Right hindlimb (tissue), 1 donor: ENCODE measurements at places on chromosomes 4 and X.
A peak's percentile ranks its signal among the peaks of the same experiment; 100 is the strongest.

GRCh38 chrX:21885568-21885967 is 29.8 kb downstream of the YY2 start:
- DNase-seq, result no peak

- DNase-seq, result no peak
These were observed 543.1 kb downstream of the GBA3 start for GRCh38 chr4:23235628-23236390.

DNA sequence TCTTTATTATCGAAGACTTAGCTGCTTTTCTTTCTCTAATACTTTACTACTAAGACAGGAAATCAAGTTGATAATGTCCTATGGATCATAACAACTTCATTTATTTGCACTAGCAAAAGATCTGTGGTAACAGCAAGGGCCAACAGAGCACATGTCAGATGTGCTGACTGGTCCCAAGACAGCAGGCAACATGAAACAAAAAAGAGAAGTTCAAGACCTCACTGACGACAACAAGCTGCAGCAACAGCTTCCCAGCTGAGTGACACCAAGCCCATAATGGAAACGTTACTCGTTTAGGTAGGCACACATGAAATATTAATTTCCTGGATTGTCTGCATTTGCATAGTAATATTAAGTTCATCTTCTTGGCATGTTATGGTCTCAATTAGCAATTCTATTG is 126.9 kb downstream of the UNC5C start:
- DNase-seq, result no peak

DNA sequence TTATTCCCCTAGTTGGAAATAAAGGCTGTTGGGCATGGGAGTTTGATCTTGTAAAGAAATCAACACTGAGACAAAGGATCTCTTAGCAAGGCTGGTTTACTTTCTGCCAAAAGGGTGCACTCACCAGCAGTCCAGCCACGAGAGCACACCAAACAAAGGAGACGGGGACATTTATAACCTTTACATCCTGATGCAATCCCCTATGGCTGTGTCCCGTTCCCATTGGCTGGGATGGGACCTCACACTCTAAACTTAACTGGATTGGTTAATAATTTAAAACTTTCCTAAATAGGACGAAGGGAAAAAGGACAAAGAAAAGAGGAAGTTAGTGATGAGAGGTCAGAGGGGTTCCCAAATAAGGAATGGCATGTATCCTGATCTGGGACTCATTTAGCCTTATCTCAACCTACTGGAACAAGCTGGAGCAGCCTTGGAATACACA is 17.9 kb downstream of the METAP1 start:
- no peak for DNase-seq

GRCh38 chr4:107945809-107946208 is 14.5 kb downstream of the CYP2U1 start:
- DNase-seq, result no peak

DNA sequence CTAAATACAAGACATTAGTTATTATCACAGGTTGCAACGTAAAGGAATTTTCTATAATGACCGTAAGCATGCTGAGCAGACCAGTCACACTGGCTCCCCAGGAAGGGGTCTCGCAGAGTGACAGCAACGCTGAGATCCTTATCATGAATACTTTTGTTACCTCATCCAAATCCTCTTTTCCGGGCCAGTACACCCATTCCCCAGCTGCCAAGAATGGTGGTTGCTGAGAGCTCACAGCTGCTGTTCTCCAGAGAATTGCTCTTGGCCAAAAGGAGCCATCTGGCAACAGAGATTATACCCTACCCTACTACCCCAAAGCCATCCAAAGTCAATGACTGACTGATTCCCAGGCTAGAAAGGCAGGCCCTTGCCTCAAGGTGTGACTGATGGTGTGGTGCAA is 91.6 kb downstream of the FUNDC1 start:
- no peak for DNase-seq

DNA sequence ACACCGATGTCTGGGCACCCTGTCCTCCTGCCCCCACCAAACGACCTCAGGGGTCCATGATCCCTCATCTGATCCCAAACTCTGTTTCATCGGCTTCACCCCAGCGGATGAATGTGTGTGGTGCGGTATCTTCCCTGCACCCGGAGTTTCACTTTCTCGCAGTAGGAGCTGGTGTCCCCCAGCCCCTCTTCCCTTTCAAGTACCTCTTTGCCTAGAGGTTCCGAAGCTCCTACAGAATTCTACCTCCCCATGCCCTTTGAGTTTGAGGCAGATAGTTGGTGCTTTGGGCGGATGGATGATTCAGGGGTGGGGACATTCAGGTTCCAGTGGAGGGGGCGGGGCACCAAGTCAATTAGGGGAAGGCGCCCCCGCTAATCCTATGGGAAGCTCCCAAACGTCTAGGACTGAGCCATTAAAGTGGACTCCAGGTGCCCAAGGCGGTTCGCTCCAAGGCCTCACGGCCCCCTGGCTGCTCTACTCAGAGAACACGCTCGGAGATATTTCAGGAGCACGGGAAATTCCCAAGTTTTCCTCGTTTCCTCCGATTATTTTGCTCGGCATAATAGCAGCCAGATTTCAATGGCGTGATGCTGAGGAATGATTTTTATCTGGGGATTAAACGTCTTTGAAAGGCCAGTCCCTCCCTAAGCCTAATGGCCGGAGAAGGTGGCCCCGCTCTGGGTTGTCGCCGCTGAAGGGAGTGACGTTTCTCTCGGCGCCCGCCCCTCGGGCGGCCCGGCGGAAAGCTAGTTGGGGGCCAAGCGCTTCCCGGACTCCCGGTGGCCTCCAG is 1.3 kb downstream of the MSX1 start:
- peak; percentile 46 for DNase-seq

- no peak for DNase-seq
These were observed 374.4 kb upstream of the NWD2 start for GRCh38 chr4:36870121-36870520.

- DNase-seq, result no peak
These were observed 17.8 kb upstream of the IBSP start for GRCh38 chr4:87781569-87781968.

- no peak for DNase-seq
These were observed 38.9 kb downstream of the ATP8A1 start for GRCh38 chr4:42618023-42618422.

DNA sequence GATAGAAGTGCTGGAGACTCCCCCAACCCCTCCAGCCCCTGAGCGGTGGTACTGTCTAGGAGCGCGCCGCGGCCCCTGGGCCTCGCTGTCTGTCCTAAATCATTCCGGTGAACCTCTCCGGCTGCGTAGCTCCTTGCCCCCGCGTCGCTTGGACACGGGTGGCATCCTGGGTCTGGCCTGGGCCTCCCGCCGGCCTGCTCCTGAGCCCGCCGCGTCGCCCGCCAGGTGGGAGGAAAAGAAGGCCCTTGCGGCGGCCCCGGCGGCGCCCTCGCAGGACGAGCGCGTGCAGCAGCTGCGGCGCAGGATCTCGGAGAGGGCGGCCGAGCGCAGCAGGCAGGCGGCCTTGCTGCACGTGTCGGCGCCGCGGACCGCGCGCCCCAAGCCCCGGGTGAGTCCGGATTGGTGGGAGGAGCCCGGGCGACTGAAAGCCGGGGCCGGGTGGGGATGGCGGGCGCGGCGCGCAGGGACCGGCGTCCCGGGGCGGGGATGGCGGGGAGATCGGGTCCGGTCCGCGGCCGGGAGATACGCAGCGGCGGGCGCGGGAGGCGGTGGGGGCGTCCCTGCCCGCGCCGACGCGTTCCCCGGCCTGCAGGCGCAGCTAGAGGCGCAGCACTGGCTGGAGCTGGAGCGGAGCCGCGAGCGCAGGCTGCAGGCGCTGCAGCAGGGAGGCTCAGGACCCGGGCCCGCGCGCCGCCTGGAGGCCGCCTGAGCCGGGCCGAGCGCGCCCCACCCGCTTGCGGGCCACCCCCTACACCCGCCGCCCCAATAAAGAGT is 6.5 kb upstream of the RNF4 start:
- peak; percentile 86 for DNase-seq

DNA sequence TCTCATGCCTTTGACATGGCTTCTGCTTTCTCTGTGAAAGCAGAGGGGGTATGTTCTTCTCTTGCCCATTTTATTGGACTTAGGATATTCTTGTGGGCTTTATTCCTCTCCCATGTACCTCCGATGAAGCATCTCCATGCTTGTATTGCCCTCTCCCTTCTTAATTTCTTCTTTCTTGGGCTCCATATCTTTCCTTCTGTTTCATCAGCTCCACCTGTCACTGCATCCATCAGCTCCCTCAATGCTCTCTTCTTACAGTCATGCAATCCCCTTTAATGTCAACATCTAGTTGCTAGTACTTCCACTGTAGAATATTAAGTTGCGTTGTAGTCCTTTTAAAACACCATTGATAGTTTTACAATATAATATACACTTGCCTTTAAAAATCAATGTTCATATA is 257.6 kb downstream of the GPAT3 start:
- no peak for DNase-seq

GRCh38 chr4:168907119-168907698 is 102.8 kb downstream of the CBR4 start:
- peak; percentile 70 for DNase-seq

- no peak for DNase-seq
These were observed 58.7 kb downstream of the GPRIN3 start for GRCh38 chr4:89248879-89249281.

DNA sequence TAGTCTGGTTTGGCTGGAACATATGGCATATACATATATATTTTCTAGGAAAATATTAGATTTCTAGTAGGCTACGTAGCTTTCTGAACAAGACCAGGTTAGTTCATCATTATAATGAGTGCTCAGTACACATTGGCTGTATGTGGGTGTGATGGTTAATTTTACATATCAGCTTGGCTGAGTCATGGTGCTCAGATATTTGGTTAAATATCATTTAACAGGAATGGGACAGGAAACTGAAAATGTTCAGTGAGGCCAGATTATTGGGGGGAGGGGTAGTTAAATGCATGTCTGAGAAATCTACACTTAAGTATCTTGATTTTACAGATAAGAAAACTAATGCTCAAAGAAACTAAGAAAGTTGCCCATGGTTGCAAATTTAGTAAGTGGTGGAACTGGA is 160.1 kb downstream of the RBMX2 start:
- DNase-seq, result no peak

GRCh38 chrX:118495958-118496762 is 545 bp downstream of the DOCK11 start:
- DNase-seq, result peak; percentile 40

DNA sequence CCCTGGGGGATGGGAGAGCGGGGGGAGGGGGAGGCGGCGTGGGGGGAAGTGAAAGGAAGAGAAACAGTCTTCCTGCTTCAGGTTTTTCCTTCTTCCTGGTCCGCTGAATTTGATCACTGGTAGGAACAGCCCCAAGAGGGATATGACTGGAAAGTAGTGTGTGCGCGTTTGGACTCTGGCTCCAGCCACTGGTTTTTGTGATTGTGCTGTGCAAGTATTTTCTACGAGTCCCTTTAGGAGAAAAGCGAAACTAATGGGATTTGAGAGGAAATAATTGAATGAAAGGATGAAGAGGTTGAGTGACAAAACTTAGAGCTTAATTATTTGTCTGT is 836 bp downstream of the PRRG1 start:
- no peak for DNase-seq

DNA sequence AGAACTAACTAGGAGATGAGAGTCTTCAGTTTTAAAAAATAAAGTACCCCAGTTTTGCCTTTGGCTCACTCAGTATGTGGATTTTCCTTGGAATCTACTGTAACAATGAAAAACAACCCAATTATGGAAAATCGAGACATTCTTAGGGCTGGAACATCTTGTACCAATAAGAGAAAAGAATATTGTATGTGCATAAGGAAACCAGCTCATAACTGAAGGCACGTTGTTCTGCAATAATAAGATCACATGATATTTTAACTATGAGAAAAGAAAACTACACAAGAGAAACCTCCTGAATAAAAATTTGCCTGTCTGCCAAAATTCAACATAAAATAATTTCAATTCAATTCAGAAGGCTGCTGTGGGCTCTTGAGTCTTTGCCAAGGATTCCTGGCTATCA is 261.8 kb upstream of the EDNRA start:
- peak; percentile 21 for DNase-seq

- DNase-seq, result no peak
These were observed at the start of gene TMPRSS11F for GRCh38 chr4:68129793-68130192. Gene TMPRSS11F (minus strand): TSS chr4:68129869. CDS start chr4:68129820, 49 bp downstream.

GRCh38 chrX:144722307-144722706 is 525.0 kb upstream of the SPANXN1 start:
- no peak for DNase-seq

GRCh38 chr4:1523506-1523905 is 117.3 kb upstream of the NKX1-1 start:
- no peak for DNase-seq

DNA sequence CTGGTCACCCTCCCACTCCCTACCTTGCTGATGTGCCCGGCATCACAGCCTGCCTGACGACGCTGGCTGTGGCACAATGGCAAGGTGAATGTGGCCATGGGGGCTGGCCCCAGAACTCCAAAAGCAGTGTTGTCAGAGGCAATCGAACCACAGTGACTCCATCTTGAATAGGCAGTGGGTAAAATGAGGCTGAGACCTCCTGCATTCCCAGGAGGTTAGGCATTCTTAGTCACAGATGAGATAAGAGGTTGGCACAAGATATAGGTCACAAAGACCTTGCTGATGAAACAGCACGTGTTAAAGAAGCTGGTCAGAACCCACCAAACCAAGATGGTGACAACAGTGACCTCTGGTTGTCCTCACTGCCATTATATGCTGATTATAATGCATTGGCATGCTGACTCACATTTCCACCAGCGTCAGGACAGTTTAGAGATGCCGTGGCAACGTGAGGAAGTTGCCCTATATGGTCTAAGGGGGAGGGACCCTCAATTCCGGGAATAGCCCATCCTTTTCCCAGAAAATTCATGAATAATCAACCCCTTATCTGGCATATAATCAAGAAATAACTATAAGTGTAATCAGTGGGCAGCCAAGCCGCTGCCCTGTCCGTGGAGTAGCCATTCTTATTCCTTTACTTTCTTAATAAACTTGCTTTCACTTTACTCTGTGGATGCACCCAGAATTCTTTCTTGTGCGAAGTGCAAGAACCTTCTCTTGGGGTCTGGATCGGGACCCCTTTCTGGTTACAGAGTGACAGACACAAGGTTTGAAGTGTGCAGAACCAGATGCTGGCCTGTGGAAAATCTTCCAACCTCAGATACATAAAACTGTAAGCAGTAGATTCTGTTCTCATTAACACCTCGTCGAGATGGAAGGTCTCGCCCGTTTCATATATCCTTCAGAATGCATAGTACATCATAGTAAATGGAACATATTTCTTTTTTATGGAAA is 26.8 kb upstream of the CLDN24 start:
- DNase-seq, result no peak
